ENCODE measurements at places on chromosomes 7 and 10. TPM values are rescaled to one million over a fixed set of nuclear protein-coding genes. Genes with fewer than 3 reads are reported as not detected.

CD36 gene
- total RNA-seq, result 1,018 TPM

SP8 gene
- not detected for total RNA-seq

TRPV5 gene
- not detected for total RNA-seq

TMEM139 gene
- 8.8 TPM for total RNA-seq

SEMA3D gene
- total RNA-seq, result 1.8 TPM

NODAL gene
- total RNA-seq, result 0.16 TPM

LEP gene
- total RNA-seq, result 0.14 TPM

FBXL13 gene
- 0.36 TPM for total RNA-seq

ATXN7L1 gene
- 6.2 TPM for total RNA-seq

C10orf67 gene
- 0.36 TPM for total RNA-seq

MALSU1 gene
- total RNA-seq, result 85.9 TPM

SLC13A4 gene
- 0.44 TPM for total RNA-seq

LBX1 gene
- not detected for total RNA-seq

GPNMB gene
- total RNA-seq, result 288 TPM

SEPTIN7 gene
- 187 TPM for total RNA-seq

LOXL4 gene
- total RNA-seq, result 1.4 TPM

TPK1 gene
- 3.5 TPM for total RNA-seq

NRAP gene
- total RNA-seq, result 1,025 TPM

PRSS37 gene
- total RNA-seq, result not detected

MPP7 gene
- 14.7 TPM for total RNA-seq

APBB1IP gene
- 2.6 TPM for total RNA-seq

GBX1 gene
- 1.9 TPM for total RNA-seq

TMEM184A gene
- 0.36 TPM for total RNA-seq

CFAP69 gene
- 3.8 TPM for total RNA-seq

PSTK gene
- 2.1 TPM for total RNA-seq

ZNF467 gene
- total RNA-seq, result 5.2 TPM

STEAP1B gene
- 0.63 TPM for total RNA-seq

SEMA3E gene
- 0.27 TPM for total RNA-seq

FAM25G gene
- total RNA-seq, result not detected

All from left ventricle myocardium inferior (tissue), 1 donor.